CD4-positive, alpha-beta T cell (primary cell): ENCODE measurements at places on chromosomes 7 and 10.

- no peak for DNase-seq
Measured at GRCh38 chr7:17236171-17236570, 62.3 kb upstream of the AHR start.

DNA sequence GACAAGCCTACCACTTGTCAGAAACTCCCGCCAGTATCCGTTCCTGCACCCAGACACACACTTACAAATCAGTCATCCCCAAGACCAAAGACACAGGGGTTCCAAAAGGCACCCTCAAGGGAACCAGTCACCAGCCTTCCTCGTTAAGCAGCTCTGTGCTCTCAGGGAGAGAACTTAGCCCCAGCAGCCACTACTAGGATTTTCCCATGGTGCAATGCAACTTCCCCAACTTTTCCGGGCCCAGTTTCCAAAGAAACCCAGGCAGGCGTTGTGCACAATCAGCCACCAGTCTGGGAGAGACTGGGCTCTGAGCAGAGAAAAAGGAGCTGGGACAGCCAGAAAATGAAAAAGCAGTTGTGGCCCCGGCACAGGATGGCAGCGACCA, 1.2 kb downstream of the DLG5 start:
- no peak for DNase-seq

DNA sequence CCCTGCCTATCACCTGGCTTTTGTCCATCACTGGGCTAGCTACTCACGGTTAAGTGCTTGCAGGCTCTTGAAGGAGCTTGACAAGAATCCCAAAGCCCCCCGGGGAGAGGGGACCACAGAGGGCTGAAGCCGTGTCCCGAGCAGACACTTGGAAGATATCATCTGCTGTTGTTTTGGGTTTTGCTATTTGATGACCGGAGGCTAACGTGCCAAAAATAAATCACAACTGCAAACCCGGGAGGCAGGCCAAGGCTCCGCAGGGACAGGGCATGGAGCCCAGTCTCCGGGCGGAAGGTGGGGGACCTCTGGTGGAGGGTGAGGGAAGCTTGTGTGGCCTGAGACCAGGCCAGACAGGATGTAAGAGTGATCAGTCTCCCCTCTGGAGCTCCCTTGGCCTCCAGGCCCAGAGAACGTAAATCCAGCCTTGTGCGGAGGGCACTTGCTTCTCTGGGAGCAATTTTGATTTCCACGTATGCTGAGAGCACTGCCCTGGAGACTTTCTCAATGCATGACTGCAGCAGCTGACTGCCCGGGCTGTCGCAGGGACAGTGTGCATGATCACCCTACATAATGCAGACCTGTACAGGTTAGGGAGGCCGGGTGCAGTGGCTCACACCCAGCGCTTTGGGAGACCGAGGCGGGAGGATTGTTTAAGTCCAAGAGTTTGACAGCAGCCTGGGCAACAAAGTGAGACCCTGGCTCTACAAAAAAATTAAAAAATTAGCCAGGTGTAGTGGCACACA, at the start of gene PHKG1:
PHKG1 (minus strand) TSS at position 164 of the 743 bp plus-strand sequence. CDS start 4,011 bp downstream, outside the sequence.
- no peak for DNase-seq

GRCh38 chr7:23377134-23377533, 78.0 kb downstream of the MALSU1 start:
- DNase-seq = no peak

DNA sequence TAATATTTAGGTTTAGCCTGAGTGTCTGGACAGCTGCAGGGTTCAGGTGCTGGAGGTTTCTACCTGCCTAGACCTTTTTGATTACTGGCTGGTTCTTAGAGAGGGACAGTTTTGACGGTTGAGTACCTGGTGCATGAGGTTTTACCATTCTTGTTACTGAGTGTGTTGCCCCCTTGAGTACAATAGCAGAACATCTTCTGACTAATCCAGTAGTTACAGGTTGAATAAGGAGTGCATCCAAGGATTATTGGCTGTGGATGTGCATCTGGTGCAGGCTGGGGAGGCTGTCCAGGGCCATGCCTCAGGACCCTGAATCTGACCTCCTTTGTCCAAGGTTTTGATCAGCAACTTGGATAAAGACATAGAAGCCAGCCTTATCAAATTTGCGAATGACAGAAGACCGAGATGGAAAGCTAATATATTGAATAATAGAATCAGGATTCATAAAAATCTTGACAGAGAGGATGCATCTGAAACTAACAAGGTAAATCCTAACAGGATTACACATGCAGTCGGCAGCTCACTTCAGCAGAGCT, 23.1 kb downstream of the PLPP4 start:
- DNase-seq = no peak

GRCh38 chr10:97820096-97820704, 29.4 kb upstream of the GOLGA7B start:
- no peak for DNase-seq

DNA sequence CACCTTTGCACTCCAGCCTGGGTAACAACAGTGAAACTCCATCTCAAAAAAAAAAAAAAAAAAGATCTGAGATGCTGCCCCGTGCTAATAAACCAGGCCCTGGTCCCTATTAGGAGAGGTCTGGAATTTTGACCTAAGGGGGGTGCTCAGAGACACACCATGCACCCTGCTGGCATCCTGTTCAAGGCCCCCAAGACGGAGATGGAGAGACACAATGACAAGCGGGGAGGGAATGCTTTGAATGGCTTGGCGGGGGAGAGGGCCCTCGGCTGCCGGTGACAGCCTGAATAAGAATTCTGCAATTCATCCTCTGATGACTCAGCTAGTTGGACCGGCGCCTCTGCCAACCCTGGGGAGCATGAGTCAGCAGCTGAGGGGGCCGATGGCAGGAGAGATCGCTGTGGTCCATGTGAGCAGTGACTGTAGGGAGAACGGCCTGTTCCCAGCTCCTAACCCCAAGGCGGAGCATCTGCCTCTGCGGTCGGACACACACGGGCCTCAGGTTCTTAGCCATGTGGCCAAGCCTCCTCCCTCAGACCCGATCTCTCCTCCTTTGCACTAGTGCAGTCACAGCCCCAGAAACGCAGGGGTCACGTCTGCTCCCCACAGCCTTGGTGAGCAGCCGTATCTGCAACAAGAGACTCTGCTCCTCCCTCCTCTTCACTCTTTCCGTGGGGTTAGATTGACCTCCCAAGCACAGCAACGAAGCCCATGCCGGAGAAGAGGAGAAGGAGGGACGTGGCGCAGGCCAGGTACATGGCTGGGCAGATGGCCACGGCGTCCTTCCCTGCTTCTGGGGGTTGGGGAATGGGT, 14.9 kb downstream of the TRIM56 start:
- DNase-seq = no peak

DNA sequence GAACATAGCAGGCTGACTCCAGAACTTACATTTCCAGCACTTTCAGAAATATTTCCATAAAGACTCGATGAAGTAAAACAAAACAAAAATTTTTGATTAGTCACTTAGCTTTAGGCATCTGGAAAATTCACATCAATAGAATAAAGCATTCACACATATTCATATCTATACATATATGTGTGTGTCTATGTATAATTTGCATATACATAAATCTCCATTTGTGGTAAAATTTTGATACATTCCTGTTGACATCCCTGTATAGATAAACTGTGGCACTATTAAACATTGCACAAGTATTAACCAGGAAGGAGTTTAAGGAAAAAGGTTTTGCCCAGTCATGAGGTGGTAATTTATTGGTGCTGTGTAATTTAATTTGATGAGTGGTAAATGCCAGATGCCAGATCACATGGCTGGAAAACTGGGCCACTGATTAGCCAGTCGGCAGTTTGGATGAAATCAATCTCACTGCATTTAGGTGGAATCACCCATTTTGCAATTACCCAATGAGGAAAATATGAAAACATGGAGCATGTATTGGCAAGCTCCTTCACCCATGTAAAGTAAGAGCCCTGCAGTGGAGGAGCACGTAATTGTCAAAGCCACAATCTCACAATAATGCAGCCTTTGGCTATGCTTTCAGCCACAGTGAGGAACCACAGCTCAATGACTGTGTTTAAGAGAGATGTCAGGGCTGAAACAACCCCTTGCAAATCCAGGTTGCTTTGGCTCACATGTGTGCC, 294.6 kb downstream of the RNLS start:
- no peak for DNase-seq

GRCh38 chr7:94176694-94177200, 172.6 kb upstream of the BET1 start:
- no peak for DNase-seq
